ENCODE measurements at places on chromosomes 2 and 18.

DNA sequence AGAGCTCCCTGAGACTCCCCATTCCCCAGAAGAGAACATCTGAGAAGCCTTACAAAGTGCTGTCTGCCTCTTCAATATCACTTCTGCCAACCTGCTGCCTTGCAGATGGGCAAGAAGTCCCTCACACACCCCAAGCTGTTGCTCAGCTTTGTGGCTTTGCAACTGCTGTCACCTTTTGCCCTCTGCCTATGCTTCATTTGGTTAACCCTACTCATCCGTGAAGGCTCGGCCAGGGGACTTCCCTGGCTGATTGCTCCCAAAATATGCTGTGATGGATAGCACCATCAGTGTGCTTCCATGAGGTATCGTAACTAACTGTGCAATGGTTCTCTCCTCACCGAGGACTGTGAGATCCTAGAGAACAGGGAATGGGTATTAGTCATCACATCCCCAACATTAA, 88.9 kb upstream of the CYP1B1 start:
- no peak for DNase-seq

- no peak for DNase-seq
Observed at GRCh38 chr2:213848631-213849030, 562.2 kb upstream of the VWC2L start.

GRCh38 chr18:12038082-12038638, 55.5 kb upstream of the ANKRD62 start:
- DNase-seq: no peak

DNA sequence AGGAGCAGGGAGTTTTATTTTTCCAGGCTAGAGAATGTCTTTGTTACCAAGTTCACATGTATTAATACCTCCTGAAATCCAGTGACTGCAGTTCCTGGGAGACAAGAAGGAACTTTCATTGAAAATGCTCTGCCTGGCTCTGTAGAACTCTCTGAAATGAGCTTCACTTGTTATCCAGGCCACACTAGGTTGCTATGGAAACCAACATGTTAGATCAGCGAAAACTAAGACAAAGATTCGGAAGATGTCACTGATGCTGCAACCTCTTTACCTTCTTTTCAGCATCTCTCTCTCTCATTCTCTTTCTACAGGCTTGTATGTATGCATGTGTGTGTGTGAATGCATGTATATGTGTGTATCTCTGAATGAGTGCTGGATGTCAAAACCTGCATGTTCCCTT, 218.5 kb downstream of the TRIB2 start:
- DNase-seq: no peak

- no peak for DNase-seq
Observed at GRCh38 chr2:197673606-197674005, 1.8 kb downstream of the RFTN2 start.

DNA sequence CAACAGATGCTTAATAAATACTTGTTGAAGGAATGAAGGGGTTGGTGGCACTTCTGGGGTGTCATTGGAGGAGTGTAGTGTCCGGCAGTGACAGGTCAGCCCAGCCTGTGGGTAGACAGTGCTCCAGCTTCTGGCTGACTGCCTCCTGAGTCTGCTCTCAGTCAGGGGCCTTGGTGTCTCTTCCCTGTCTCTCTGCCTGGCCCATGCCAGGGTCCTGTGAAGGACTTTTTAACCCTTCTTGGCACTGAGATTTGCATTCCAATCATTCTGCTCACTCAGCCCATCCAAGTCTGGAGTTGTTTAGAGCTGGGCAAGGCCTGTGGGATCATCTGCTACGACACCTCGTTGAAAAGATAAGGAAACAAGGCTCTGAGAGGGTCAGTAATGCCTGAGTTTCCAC, 1.4 kb upstream of the KCNK3 start:
- no peak for DNase-seq

GRCh38 chr18:7170292-7170691, 52.7 kb upstream of the LAMA1 start:
- DNase-seq: no peak

- no peak for DNase-seq
Observed at GRCh38 chr18:45151645-45152044, 463.6 kb upstream of the SLC14A2 start.

- DNase-seq: no peak
Observed at GRCh38 chr18:27652480-27653121, 467.5 kb upstream of the CHST9 start.

DNA sequence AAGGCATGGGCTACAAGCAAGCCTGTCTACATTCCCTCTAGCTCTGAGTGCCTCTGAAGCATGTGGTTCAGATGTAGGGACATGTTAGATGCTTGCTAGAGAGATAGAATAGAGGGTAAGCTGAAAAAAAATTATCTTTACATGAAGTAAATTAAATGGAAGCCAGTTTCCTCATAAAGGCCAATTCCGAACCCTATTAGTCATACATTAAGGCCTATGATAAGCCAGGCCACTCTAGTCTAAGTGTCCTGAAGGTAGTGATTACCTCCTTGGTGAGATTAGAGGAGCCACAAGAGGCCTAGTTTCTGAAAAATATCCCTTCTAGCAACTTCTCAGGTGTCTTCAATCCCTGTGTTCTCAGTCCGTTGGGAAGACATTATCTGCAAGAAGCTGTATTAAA, 72.4 kb upstream of the NPAS2 start:
- no peak for DNase-seq

- DNase-seq: no peak
Observed at GRCh38 chr2:207748993-207749392, 20.7 kb downstream of the FZD5 start.

DNA sequence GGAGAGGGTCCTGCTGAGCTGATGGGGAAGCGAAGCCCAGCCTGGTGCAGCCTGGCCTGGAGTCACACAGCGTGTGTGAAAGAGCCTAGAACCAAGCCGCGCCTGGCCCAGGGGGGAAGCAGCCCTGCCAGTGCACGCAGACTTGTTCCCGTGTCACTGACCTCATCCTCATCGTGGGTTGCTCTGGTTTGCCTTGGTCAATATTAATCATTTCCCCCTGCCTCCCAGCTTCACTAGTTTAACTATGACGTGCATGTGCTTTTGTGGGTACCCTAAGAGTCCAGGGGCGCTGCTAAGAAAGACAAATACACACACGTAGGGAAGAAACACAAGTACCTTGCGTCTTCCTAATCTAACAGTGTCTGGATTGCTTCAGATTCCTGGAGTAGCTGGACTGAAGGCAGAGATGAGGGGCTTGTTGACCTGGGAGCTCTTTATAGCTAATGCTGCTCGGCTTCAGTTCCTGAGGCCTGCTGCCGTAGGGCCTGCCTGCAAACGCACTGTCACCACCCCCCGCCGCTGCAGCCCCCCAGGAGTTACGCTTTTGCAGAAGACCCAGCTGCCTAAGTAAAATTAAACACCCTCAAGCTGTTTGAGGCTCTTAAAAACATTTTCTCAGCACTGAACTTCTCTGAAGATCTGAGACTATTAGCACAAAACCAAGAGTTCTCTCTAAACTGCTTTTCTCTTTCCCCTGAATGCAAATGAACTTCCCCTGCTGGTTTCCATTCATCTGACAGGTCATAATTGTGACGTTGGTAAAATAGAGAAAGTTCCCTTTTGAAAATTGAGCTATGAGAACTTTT, 159.2 kb downstream of the FAM210A start:
- DNase-seq: no peak

GRCh38 chr2:184527058-184527457, 71.3 kb upstream of the ZNF804A start:
- DNase-seq: no peak

- no peak for DNase-seq
Observed at GRCh38 chr2:149225446-149225845, 104.9 kb upstream of the LYPD6 start.

DNA sequence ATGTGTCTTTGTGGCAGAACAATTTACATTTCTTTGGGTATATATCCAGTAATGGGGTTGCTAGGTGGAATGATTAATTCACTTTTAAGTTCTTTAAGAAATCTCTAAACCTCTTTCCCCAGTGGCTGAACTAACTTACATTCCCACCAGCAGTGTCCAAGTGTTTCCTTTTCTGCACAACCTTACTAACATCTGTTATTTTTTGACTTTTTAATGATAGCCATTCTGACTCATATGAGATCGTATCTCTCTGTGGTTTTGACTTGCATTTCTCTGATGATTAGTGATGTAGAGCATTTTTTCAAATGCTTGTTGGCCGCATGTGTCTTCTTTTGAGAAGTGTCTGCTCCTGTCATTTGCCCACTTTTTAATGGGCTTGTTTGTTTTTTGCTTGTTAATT, 43.1 kb upstream of the PTH2R start:
- no peak for DNase-seq

GRCh38 chr2:99397266-99397920, 60.2 kb downstream of the EIF5B start:
- DNase-seq: no peak
